ENCODE measurements at places on chromosomes 2 and 18. TPM values are rescaled to one million over a fixed set of nuclear protein-coding genes. Genes with fewer than 3 reads are reported as not detected.

The SCN7A gene
- 0.08 TPM for polyA plus RNA-seq

The COLEC12 gene
- polyA plus RNA-seq: 3.9 TPM

The DNER gene
- polyA plus RNA-seq: 392 TPM

The GPR75 gene
- polyA plus RNA-seq: 2.2 TPM

The SRD5A2 gene
- polyA plus RNA-seq: not detected

The CDK15 gene
- not detected for polyA plus RNA-seq

The THADA gene
- 17.8 TPM for polyA plus RNA-seq

The NOSTRIN gene
- polyA plus RNA-seq: 1.2 TPM

The LYG2 gene
- polyA plus RNA-seq: not detected

The CRYBA2 gene
- 9.1 TPM for polyA plus RNA-seq

The NMUR1 gene
- polyA plus RNA-seq: 0.24 TPM

The MYO3B gene
- not detected for polyA plus RNA-seq

Measured in brain (organoid and tissue), 16 donors.